ENCODE measurements at places on chromosomes 7 and 10. TPM values are rescaled to one million over a fixed set of nuclear protein-coding genes. Genes with fewer than 3 reads are reported as not detected.

DNA sequence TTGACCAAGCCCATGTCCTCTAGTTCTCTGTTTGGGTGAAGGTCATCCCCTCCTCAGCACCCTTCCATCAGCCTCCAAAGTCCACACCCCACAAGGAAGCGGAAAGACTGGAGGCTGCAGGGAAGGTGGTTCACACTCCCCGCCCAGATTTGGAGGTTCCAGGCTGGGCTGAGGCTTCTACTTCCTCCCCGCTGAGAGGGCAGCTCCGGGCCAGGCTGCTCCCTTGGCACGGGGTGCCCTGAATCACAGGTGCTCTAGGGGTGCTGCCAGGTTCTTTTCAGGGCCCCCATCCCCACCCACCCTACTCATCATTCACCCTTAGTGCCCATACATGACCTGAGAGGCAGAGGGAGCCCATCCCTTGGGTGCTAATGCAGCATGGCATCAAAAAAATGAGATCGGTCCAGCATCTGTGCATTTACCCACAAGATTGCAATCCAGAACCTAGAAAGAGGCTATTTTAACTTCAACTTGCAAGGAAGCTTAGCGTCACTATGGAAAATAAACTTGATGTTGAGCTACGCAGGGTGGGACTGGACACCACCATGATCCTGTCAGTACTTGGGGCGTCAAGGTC lies 47.3 kb upstream of the ZMIZ1 start:
- H3K4me1 ChIP-seq: peaks cover 20% of the 10 kb centered on the region
- no peak overlapping the region for H3K4me3 ChIP-seq
- DNase-seq: no peak
- no peaks in the 10 kb centered on the region for H3K36me3 ChIP-seq
- no peak overlapping the region for H3K27ac ChIP-seq
- H3K27me3 ChIP-seq: no peaks in the 10 kb centered on the region

The TSPAN33 gene
- polyA plus RNA-seq: 11.6 TPM

The EBLN1 gene
- polyA plus RNA-seq: not detected

DNA sequence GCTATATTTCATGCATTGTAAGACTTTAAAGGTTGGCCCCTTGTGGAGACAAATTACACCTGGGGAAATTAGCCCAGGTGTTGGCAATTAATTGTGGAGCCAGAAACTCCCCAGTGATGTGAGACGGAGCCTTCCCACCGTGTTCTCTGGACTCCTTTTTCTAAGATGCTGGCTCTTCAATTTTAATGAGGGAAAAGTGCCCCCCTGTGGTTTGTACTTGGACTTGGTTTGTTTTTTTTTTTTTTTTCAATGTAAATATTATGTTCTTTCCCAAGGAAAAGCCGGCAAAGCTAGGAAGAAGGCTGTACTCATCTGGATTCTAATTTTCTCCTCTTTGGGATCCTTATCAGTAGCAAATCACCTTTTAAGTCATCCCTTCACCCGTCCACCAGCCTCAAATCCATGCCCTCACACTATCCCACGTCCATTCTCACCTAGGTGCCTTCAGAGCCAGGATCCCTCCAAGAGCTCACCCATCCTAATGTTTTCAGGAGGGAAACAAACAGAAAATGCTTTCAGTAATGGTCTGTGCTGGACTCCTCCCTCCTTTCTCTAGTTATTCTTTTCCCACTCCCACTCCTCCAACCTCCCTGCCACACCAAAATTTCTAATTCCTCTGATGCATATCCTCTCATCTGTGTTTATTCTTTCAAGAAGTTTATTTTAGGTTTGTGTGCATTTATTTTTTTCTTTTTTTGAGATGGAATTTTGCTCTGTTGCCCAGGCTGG lies 20.4 kb upstream of the ST8SIA6 start:
- H3K4me1 ChIP-seq: no peaks in the 10 kb centered on the region
- DNase-seq: no peak
- no peaks in the 10 kb centered on the region for H3K36me3 ChIP-seq
- no peak overlapping the region for H3K4me3 ChIP-seq

DNA sequence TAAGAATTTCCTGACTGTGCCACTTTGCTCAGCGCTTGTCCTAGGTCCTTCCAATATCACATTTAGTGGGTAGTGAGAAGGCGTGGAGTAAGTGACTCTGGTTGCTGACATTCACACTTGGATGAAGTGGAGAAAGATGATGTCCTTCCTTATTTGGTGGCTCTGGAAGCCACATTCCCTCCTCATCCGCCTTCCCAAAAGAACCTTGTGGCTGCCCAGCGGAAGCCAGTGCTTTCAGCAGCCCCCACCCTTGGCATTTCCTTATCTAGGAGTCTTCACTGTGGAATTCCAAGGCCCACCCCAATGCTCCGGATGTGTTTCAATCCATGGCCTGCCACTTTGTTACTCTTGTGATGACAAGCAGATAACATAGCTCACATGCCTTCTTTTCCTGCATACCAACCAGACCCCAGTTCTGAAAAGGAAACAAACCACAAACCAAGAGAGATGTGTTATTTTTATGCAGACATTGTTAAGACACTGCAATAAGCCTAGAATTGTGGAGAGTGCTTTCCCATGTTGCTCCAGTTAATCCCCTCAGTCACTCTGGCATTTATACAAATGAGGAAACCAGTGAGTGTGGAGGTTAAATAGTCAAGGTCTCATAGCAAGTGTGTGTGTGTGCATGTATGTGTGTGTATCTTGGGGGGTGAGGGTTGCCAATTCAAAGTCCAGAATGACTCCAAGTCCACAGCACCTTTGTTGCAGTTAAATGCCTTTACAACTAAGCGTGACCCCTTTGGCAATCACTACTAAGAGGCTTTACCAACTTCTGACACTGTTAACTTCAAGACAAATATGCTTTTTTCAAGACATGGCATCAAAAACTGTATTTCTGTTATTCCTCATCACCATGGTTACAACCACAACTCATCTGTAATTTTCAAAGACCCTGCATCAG lies 10.3 kb upstream of the ANKRD1 start:
- H3K4me3 ChIP-seq: no peak overlapping the region
- no peak for DNase-seq
- H3K27ac ChIP-seq: no peak overlapping the region
- no peaks in the 10 kb centered on the region for H3K4me1 ChIP-seq
- peaks cover 4% of the 10 kb centered on the region for H3K27me3 ChIP-seq

DNA sequence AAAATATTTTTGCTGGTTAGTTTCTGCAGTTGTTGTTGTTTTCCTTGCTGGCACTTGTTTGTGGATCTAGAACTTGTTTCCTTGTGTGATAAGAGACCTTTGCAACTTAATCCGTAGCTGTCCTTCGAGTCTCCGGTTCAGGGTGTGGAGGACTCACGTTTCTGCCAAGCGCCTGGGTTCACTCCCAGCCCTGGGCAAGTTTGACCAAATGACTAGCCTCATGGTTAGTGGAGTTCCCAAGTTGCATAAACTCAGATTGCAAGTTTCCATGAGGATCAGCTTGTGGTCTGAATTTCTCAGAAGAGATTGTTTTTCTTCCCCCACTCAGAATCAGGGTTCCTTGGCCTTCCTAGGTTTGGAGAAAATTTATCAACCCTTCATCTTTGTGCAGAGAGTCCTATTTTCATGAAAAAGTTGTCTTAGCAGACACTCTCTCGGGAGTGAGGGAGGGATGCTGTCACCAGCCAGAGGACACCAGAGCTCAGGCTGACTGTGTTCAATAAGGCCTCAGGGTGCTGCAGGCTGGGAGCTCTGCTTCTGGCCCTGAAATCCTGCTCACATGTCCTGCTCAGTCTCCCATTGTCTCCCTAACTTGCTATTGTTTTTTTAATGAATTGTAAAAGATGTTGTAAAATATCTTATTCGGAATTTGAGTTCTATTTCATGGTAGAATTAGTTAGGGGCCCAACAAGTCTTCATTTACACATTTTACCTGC lies 377.7 kb upstream of the KLF6 start:
- no peaks in the 10 kb centered on the region for H3K27me3 ChIP-seq
- no peak overlapping the region for H3K27ac ChIP-seq
- no peaks in the 10 kb centered on the region for H3K36me3 ChIP-seq
- H3K4me3 ChIP-seq: no peak overlapping the region
- H3K4me1 ChIP-seq: no peaks in the 10 kb centered on the region

The SEMA3C gene
- polyA plus RNA-seq: not detected

All from CD8-positive, alpha-beta memory T cell (primary cell).